Left renal cortex interstitium (tissue), 4 donors: ENCODE measurements at places on chromosomes 2 and 18.

- DNase-seq = no peak
Measured at GRCh38 chr2:114010001-114010400, 120.1 kb downstream of the ACTR3 start.

GRCh38 chr2:135349941-135350340 lies 181.1 kb downstream of the ZRANB3 start:
- no peak for DNase-seq

DNA sequence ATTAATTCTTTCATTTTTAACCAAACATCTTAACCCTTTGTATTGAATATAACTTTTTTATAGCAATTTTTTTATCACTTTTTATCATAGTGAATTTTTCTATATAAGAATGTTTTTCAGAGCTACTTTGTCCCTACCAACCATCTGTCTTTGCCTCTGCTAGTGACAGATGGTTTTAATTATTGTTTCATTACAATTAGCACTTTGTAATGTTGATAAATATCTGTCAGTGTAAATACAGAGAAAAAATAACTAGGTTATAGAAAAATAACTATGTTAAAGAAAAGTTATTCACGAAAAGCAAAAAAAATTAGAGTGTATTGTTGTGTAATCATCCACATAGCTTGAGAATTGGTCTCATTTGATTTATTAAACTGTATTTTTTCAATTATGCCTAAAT lies 91.0 kb upstream of the CDH19 start:
- DNase-seq = no peak

DNA sequence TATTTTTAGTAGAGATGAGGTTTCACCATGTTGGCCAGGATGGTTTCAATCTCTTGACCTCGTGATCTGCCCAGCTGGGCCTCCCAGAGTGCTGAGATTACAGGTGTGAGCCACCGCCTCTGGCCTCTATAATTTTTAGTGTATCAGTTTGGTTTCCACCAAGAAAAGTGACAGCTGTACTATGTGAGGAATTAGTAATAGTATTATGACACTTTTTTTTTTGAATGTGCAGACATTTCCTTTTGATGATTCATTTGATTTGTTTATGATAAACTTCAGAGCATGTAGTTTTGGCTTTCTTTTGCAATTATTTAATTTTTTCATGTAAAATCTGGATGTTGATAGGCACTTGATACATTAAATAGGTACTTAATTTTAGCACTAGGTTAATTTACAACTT lies 61.5 kb downstream of the PTPN4 start:
- DNase-seq = no peak

DNA sequence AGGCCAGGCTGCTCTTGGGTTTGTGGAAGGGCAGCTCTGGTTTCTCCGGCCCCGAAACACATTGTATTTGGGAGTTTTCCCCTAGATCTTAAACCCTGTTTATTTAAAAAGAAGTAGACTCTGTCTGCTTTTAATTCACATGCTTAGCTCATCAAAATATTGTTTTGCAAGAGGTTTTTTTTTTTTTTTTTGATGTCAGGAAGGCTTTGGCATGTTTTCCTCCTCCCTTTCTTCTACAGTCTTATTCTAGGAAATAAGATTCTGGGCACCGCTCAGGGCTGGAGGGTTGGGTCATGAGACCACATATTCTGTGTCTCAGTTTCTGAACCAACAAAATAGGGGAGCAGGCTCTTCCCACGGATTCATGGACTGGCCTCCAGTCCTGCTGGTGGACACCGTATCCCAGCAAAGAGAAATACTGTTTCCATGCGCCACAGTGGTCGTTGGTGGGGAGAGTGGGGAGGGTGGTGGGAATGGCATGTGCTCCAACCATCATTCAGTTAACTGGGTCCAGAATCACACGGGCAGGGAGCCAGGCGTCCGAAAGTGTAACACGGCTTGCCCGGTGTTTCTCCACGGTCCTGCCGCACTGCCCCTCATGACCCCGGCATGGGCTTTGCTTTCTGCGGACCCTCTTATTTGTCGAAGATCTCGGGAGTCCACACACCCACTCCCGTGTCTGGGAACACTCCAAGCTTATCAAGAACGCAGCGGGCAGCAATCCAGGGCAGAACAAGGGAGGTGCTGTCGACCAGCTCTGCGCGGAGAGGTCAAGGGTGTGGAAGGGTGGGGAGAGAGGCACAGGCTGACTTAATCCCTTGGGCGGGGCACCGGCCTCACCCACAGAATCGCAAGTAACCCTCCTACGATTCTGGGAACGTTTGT lies 176.7 kb downstream of the GLI2 start:
- DNase-seq = no peak

GRCh38 chr18:78876868-78877267 lies 102.8 kb upstream of the SALL3 start:
- DNase-seq = no peak
